GM03348 (cell line): ENCODE measurements at places on chromosomes 1 and 21.

DNA sequence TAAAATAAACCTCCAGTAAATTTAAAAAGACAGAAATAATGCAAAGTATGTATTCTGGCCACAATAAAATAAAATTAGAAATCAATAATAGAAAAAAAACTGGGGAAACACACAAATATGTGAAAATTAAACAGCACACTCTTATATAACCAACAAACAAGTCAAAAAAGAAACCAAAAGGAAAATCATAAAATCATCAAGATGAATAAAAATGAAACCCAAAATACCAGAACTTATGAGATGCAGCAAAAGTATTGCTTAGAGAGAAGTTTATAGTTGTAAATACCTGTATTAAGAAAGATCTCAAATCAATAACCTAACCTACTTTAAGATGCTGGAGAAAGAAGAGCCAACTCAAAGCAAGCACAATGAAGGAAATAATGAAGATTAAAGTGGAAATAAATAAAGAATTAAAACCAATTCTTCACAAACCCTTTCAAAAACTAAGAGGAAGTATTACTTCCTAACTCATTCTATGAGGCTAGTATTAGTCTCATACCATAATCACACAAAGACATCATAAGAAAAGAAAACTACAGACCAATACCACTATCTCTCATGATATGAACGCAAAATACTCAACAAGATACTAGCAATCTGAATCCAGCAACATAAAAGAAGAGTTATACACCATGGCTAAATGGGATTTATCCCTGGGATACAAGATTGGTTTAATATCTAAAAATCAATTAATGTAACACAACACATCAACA, 6.4 kb upstream of the KRTAP10-3 start:
- DNase-seq = no peak

DNA sequence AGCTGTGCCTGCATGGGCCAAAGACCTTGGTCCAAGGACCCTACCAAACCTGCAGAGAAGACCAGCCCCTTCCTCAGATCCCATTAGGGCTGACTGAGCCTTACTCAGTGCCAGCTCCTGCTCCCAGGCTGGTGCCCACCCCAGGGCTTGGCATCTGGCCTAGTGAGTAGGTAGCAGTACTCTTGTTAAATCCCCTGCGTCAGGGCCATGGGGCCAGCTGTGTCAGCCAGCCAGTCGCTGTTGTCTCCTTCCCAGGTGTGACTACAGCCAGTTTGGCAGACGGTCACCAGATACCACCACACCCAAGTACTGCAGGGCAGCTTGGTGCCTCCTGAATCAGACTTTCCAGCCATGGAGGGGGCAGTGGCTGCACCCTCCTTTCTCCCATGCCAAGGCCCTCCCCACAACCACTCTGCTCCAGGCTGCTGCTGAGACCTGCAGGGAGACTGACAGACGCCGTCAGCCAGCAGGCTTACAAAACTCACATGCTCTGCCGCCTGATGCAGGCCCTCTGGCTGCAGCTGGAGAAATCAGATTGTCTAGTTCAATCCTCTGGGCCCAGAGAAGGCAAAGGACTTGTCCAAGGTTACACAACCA, 3.0 kb downstream of the TENT5B start:
- no peak for DNase-seq

DNA sequence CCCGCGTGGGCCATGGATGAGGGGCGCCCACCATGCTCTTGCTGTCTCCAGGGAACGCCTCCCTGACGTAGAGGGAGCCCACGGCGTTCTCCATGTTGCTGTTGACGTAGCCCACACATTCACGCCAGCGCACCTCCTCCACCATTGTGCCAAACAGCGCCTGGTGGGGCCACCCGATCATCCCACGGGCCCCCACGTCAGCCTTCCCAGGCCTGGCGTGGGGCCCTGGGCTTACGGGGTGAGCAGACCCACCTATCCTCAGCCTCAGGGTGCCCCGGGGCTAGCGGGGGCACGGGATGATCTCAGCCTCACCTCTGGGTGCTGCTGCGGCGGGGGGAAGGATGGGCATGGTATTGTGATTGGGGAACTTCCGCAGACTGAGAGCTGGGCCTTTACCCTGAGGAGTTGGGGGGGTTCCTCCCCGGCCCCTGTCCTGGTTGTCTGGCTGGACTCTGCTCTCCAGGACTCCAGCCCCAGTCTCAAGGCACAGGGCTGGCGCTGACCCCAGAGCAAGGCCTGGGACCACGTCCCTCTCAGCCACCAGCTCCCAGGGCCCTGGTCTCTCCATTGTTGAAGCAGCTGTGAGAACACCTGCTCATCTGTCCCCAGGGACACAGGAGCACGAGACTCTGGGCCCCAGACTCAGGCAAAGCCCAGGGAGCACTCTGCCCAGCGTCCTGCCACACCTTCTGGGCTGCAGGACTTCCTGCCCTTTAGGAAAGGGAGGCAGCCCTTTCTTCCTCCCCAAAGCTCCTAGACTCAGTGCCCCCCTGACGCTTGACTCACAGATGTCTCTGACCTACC, 10.2 kb downstream of the PRXL2B start:
- no peak for DNase-seq

GRCh38 chr1:9316080-9316444, 23.4 kb downstream of the SPSB1 start:
- DNase-seq = no peak

DNA sequence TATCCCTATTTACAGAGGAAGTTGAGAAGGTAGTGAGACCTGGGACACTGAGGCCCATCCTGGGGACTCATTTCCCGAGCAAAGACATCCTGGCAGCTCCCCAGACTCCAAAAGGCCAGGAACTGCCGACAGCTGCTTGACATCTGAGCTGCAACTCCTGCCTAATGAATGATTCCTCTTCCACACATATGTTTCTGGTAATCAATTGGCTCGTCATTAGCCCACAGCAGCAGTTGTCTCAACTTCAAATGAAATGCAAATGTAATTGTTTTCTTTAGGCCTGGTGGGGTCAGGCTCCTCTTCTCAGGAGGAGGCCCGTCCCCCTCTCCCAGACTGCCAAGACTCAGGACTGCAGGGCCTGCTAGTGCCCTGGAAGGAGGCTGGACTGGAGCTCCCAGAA, 61.8 kb upstream of the DISP3 start:
- no peak for DNase-seq

- DNase-seq = no peak
These were observed 744.2 kb downstream of the USP25 start for GRCh38 chr21:16473988-16474387.

GRCh38 chr1:966704-967300, 520 bp downstream of the PLEKHN1 start:
- DNase-seq = peak; percentile 94

DNA sequence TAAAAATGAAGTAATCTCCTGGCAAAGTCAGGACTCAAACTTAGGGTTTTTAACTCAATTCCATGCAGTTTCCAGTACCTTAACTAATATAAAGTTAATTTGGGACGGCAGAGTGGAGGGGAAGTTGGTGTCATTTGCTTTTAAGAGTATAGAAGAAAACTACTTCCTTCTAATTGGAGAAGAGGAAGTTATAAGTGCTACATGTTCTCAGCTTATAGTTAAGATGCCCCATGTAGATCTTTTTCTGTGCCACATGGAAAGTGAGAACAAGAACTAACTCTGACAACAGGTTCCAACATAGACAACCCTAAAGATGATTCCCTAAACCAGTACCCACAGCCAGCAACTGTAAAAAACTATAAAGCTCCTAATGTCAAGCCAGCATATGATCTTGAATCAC, 11.5 kb downstream of the RRAGC start:
- no peak for DNase-seq

- DNase-seq = no peak
These were observed 7.0 kb upstream of the HIVEP3 start for GRCh38 chr1:41925712-41926111.

- DNase-seq = no peak
These were observed 28.3 kb downstream of the GPR157 start for GRCh38 chr1:9100471-9101043.

GRCh38 chr1:191752342-191752741, 405.9 kb upstream of the RGS18 start:
- no peak for DNase-seq
